ENCODE measurements at places on chromosomes 1 and 21.

- H3K4me1 ChIP-seq: peaks cover 18% of the 10 kb centered on the region
- no peaks in the 10 kb centered on the region for H3K27me3 ChIP-seq
- peak overlapping the region; percentile 27 for H3K4me3 ChIP-seq
- peak overlapping the region; percentile 27 for H3K27ac ChIP-seq
- DNase-seq: peak; percentile 63
- H3K36me3 ChIP-seq: no peaks in the 10 kb centered on the region
These were observed 104.9 kb upstream of the SOD1 start for GRCh38 chr21:31554511-31555022.

GRCh38 chr1:51660580-51660979 is 43.7 kb downstream of the OSBPL9 start:
- DNase-seq: no peak
- no peaks in the 10 kb centered on the region for H3K36me3 ChIP-seq
- no peak overlapping the region for H3K27ac ChIP-seq
- no peak overlapping the region for H3K4me3 ChIP-seq

- DNase-seq: no peak
- H3K27ac ChIP-seq: no peak overlapping the region
- H3K4me3 ChIP-seq: no peak overlapping the region
- no peaks in the 10 kb centered on the region for H3K4me1 ChIP-seq
These were observed 326.2 kb upstream of the PLXNA2 start for GRCh38 chr1:208570362-208570761.

GRCh38 chr1:113027449-113027848 is 45.5 kb upstream of the LRIG2 start:
- H3K27ac ChIP-seq: peak overlapping the region; percentile 83
- peaks cover 2% of the 10 kb centered on the region for H3K36me3 ChIP-seq
- no peak overlapping the region for H3K4me3 ChIP-seq
- peak; percentile 92 for DNase-seq
- peaks cover 10% of the 10 kb centered on the region for H3K4me1 ChIP-seq

- H3K27ac ChIP-seq: no peak overlapping the region
- no peaks in the 10 kb centered on the region for H3K36me3 ChIP-seq
- H3K4me1 ChIP-seq: no peaks in the 10 kb centered on the region
- no peak overlapping the region for H3K4me3 ChIP-seq
- no peaks in the 10 kb centered on the region for H3K27me3 ChIP-seq
These were observed 1902.3 kb downstream of the NCAM2 start for GRCh38 chr21:22900490-22900889.

DNA sequence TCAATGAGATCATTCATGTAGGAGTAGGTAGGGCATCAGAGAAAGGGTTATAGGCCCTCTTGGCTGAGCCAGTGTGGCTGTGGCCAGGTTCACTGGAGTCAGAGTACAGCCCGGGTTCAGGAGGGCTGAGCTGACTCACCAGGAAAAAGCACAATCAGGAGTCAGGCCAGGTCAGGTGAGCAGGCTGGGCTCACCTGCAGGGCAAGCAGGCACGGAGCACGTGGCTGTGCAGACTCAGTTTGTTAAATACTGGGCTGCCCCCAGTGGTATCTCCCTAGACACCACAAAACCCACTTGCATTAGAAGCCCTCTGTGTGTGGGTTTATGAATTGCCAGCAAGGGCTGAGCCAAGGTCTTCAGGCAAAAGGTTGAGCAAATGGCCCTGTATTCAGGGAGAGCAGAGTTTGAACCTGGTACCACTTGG is 122.1 kb upstream of the SERBP1 start:
- peak; percentile 45 for DNase-seq
- H3K36me3 ChIP-seq: no peaks in the 10 kb centered on the region
- no peak overlapping the region for H3K4me3 ChIP-seq

DNA sequence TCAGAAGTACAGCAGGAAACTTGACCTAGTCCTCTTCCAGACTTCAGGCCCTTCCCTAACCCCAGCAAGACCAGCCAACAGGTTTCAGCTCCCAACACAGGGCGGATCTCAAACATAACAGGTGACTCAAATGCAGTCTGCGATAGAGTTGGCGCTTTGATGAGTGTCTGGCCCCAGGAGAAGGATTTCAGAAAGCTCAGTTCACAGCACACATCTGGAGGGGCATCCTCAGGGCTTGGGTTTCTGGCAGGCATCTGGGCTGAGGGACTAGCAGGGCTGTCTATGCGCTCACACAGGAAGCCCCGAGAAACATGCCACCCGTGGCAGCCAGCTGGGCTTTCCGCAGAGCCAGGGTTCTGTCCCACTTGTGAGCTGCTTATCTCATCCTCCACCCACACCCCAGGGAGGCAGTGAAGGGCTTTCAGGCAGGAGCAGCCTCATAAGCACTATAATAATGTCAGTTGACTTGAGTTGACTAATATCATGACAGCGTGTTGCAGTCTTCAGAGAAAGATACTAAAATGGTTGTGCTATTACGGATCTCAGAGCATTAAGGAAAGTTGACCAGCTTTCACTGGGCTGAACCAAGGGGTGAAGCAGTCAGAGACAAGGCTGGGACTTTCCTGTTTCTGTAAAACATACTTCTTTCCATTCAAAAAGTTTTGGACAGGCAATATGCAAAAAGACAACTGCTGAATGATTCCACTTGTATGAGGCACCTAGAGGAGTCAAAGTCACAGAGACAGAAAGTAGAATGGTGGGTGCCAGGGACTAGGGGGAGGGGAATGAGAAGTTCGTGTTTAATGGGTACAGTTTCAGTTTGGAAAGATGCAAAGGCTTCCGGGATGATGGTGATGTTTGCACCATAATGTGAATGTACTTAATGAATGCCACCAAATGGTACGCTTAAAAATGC is 233.0 kb upstream of the IRF2BP2 start:
- peaks cover 5% of the 10 kb centered on the region for H3K36me3 ChIP-seq
- H3K27ac ChIP-seq: no peak overlapping the region
- no peaks in the 10 kb centered on the region for H3K4me1 ChIP-seq
- H3K4me3 ChIP-seq: no peak overlapping the region

DNA sequence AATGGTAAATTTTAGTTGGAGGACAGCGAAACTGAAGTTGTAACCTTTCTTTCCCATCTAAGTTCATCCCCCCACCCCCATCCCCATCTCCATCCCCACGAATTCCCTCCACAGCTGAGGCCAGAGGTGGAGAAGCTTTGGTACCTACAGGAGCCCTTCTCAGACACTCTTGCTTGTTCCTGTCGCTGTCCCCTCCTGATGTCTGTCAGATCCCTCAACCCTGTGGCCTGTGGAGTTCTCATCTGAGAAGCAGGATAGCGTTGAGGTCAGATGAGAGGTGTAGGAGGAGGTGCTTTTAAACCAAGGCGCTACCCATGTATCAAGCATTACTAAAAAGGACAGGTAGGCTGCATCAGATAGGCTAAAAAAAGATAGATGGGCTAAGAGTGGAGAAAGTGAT is 769 bp downstream of the NTPCR start:
- H3K27me3 ChIP-seq: no peaks in the 10 kb centered on the region
- H3K27ac ChIP-seq: no peak overlapping the region
- peaks cover 4% of the 10 kb centered on the region for H3K4me1 ChIP-seq

DNA sequence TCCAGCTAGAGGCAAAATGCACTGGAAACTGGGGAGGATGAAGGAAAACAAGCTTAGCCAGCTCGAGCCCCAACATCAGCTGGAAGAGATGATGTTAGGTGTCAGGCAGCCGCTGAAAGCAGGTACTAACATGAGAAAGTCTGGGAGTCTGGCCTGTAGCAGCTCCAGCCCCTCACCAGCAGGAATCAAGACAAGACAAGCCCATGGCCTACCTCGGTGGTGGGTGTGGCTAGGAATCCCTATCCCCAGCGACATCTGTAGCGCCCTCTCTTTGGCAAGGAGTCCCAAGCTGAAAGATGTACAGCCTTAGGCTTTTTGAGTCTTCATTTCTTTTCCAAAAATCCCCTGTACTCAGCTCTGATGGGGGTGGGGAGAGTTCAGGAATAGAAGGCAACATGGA is 2.6 kb downstream of the DLGAP3 start:
- H3K27ac ChIP-seq: no peak overlapping the region
- peak; percentile 58 for DNase-seq
- H3K36me3 ChIP-seq: no peaks in the 10 kb centered on the region
- peaks cover 7% of the 10 kb centered on the region for H3K27me3 ChIP-seq
- peaks cover 6% of the 10 kb centered on the region for H3K4me1 ChIP-seq
- H3K4me3 ChIP-seq: no peak overlapping the region

- H3K36me3 ChIP-seq: no peaks in the 10 kb centered on the region
- no peaks in the 10 kb centered on the region for H3K4me1 ChIP-seq
- no peak for DNase-seq
- no peak overlapping the region for H3K4me3 ChIP-seq
- no peaks in the 10 kb centered on the region for H3K27me3 ChIP-seq
- H3K27ac ChIP-seq: no peak overlapping the region
These were observed 178.0 kb downstream of the HHAT start for GRCh38 chr1:210506689-210507088.

DNA sequence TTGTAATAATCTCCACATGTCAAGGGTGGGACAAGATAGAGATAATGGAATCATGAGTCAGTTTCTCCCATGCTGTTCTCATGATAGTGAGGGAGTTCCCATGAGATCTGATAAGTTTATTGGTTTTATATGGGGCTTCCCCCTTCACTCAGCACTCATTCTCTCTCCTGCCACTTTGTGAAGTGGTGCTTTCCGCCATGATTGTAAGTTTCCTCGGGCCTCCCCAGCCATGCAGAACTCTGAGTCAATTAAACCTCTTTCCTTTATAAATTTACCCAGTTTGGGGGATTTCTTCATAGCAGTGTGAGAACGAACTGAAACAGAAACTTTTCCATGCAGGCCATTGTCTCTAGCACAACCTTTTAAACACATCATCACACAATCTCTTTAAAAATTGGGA is 221.5 kb upstream of the BRINP3 start:
- H3K4me1 ChIP-seq: no peaks in the 10 kb centered on the region
- no peak for DNase-seq
- no peak overlapping the region for H3K4me3 ChIP-seq

DNA sequence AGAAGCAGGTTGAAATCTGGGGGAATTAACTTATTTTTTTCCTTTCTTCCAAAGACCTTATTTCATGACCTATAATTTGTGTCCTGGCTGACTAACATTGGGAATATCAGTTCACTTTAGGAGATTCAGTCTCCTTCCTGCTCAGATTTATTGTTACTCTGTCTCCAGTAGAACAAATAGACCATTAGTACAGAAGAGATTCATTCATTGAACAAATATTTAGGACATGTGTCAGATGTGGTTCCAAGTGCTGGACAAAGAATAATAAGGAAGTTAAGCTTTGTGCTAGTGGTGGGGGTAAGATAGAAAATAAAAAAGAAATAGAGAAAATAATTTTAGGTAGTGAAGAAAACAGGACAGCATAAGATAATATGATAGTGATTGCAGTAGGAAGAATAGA is 20.3 kb downstream of the ZMYM4 start:
- H3K27me3 ChIP-seq: no peaks in the 10 kb centered on the region
- H3K4me1 ChIP-seq: no peaks in the 10 kb centered on the region
- H3K4me3 ChIP-seq: no peak overlapping the region

DNA sequence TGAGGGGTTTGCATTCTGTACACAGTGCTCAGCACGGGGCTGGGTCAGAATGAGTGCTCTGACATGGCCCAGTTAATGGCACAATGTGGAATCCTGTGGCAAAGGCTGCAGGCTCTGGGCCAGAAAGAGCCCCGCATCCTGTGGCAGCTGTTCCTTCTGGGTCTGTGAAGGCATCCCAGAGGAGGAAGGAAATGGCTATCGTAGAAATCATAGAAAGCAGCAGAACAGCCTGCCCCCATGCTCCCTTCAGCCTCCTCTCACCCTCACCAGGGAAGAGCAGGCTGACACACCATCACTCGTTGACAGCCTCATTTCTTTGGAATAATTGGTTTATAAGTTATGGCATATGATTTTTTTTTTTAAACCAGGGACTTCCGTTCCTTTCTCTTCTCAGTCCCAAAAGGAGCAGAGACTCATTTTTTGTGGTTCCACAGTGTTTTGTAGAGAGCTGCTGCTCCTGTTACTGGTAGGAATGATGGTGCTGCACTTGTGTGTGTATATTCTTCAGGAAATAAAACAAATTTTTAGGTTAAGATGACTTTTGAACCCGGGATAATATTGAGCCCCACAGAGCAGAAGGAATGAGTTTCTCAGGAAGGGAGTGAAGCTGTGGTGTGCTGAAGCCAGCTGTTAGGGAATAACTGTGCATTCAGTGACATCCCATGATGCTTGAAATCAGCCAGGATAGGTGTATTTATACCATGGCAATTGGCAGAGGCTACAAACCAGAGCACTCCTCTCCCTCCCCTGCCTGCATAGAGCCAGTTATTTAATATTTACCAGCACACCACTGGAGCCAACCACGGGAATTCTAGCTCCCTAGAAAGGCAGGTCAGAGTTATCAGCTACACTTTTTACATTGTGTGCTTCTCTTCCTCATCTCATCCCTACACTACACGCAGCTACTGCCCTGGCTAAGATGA is 32.0 kb downstream of the PLXNA2 start:
- H3K4me3 ChIP-seq: no peak overlapping the region
- no peaks in the 10 kb centered on the region for H3K36me3 ChIP-seq
- H3K27me3 ChIP-seq: no peaks in the 10 kb centered on the region
- H3K27ac ChIP-seq: no peak overlapping the region
- no peaks in the 10 kb centered on the region for H3K4me1 ChIP-seq

- no peaks in the 10 kb centered on the region for H3K4me1 ChIP-seq
- no peak overlapping the region for H3K4me3 ChIP-seq
- H3K27me3 ChIP-seq: no peaks in the 10 kb centered on the region
- no peak overlapping the region for H3K27ac ChIP-seq
- no peak for DNase-seq
These were observed 25.9 kb upstream of the PLA2G2C start for GRCh38 chr1:20212085-20212684.

DNA sequence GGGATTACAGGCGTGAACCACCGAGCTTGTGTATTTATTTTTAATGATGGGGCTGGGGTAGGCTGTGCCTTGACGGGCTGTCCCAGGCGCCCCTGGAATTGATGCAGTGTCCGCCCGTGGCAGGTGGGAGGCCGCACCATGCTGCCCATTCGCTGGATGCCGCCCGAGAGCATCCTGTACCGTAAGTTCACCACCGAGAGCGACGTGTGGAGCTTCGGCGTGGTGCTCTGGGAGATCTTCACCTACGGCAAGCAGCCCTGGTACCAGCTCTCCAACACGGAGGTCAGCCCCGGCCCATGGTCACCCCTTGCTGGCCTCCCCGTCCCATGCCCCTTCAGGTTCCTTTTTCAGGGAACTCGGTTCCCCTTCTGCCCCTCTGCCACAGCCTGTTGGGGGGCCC is 13.6 kb upstream of the PEAR1 start:
- H3K36me3 ChIP-seq: no peaks in the 10 kb centered on the region
- H3K27ac ChIP-seq: no peak overlapping the region
- no peaks in the 10 kb centered on the region for H3K4me1 ChIP-seq
- no peak for DNase-seq

- no peaks in the 10 kb centered on the region for H3K4me1 ChIP-seq
- DNase-seq: no peak
- peaks cover 27% of the 10 kb centered on the region for H3K36me3 ChIP-seq
- H3K4me3 ChIP-seq: no peak overlapping the region
These were observed 25.5 kb downstream of the UTS2 start for GRCh38 chr1:7827126-7827955.

DNA sequence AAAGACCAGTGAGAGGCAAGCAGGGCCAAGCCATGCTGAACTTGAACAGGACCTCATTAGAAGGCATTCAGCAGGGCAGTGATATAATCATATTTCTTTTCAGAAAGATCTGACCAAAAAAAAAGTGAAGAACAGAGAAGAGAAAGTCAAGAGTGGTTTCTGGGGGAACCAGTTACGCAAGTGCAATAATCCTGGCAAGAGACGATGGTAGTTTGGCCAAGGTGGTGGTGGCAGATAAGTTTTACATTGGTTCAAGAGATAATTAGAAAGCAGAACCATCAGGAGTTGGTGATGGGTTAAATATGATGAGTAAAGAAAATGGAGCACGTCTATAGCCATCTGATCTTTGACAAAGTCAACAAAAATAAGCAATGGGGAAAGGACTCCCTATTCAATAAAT is 54.3 kb downstream of the ZSWIM5 start:
- no peaks in the 10 kb centered on the region for H3K4me1 ChIP-seq
- H3K27ac ChIP-seq: no peak overlapping the region
- DNase-seq: no peak
- H3K27me3 ChIP-seq: peaks cover 2% of the 10 kb centered on the region
- no peak overlapping the region for H3K4me3 ChIP-seq
